ENCODE measurements at places on chromosomes 3 and 15.

- no peak for DNase-seq
These were observed 11.1 kb downstream of the TFG start for GRCh38 chr3:100720426-100720825.

- no peak for DNase-seq
These were observed 18.1 kb downstream of the ARL8B start for GRCh38 chr3:5140230-5140621.

- no peak for DNase-seq
These were observed 3.4 kb downstream of the B4GALT4 start for GRCh38 chr3:119237299-119237698.

DNA sequence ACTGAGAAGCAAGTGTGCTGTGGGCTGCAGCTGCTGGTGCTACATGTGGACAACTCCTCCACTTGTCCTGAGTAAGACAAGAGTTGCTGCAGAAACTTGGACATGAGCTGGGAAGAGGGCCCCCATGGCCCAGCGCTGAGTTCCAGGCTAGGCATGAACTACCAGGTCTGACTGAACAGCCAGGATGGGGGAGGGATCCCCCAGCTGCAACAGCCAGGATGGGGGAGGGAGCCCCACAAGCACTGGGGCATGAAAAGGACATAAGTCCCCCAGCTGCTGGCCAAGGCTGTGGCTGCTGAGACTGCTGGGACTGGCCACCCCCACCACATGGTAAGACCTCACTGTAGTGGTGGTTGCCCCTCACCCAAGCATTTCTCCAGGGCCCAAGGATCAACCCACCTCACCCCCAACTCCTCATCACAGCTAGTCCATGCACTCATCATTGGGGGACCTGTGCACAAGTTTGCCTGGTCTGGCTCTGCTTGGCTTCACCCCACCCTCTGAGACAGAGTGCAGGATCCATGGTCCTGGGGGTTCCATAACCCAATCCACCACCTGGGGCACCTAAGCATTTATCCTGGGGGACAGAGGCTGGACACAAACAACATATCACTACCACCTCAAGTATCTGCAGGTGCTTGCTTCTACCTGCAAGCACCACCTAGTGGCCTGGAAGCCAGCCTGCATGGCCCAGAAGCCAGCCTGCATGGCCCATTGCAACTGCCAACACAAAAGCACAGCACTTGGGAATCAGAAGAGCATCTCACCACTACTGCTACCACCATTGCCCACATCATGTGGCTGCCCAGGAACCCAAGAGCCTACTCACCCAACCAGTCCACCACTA, 84.5 kb upstream of the STT3B start:
- peak; percentile 44 for DNase-seq

DNA sequence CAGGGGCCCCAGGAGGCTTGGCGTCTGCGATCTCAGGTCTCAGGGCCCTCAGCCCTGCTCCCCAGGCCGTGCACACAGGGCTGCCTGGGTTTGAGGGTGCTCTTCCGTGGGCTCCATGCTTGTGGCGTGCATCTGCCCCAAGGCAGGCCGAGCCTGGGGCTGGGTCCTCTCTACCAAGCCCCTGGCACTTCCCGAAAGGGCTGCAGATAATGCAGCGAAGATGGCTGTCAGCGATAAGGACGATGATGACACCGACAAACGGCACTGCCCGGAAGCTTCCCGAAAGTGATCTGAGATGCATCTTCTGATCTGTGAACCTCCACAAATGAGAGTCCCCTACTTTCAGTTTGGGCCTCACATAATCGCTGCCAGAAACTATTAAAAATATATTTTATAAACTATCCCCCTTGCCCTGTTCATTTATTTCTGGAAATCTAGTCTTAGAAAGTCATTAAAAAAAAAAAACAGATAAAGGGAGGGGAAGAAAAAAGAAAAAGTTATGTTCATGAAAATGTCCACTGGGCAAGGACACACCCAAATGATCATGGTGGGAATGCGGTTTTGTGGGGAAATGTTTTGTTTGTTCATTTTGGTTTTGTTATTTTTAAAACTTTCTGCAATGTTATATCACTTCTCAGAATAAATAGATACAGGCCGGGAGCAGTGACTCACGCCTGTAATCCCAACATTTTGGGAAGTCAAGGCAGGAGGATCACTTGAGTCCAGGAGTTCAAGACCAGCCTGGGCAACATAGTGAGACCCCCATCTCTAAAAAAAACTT, 51.5 kb downstream of the RPN1 start:
- DNase-seq = no peak

DNA sequence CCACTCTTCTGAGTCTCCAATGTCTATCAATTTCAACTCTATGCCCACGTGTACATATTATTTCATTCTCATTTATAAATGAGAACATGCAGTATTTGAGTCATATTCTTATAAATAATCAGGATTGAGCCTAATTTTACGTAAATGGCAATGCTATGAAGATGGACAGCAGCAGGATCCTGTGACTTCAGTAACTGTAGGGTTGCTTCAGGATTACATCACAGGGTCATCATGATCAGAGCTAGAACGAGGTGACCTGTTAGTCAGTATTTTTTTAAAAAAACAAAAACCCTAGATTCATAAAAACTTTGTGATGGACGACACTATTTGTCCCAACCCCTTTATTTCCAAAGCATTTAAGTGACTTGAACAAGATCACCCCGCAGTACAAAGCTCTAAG, 21.8 kb downstream of the SHC4 start:
- DNase-seq = no peak

DNA sequence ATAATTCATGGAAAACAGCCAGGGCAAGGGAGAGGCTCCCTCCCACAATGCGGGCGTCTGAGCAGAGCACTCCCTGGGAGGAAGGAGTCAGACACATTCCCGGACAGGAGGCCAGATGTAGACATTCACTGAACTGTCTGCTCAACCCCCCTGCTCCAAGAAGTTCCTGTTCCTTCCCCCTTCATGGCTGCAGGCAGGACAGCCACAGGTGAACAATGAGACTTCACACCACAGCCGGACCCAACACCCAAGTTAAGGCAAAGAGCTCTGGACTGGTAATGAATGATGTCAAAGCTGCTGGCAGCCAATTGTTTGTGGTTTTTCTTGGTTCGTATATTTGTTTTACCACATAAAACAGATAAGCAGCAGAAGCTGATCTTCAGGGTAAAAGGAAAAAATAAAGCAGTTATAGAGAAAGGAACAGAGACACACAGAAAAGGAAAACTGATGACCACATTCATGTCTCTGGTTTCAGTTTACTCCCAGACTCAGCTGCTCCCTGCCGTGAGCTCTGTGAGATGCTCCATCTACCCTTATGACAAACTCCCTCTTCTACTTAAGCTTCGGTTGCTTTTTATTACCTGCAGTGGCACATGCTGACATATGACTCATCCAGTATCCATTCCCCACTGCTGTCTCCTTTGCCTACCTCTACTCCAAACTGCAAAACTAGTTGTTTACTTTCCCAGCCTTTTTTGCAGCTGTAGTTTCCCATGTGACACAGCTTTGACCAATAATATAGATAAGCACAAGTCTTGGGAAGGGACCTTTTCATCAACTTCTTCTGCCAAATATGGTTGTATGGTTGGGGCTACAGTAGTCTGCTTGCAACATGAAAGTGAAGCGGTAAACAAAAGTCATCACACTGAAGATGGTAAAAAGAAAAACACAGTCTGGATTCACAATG, 33.1 kb downstream of the DZIP1L start:
- no peak for DNase-seq

GRCh38 chr15:38130205-38130567, 122.5 kb upstream of the SPRED1 start:
- DNase-seq = no peak

GRCh38 chr3:15831927-15832326, 34.1 kb upstream of the ANKRD28 start:
- DNase-seq = no peak

DNA sequence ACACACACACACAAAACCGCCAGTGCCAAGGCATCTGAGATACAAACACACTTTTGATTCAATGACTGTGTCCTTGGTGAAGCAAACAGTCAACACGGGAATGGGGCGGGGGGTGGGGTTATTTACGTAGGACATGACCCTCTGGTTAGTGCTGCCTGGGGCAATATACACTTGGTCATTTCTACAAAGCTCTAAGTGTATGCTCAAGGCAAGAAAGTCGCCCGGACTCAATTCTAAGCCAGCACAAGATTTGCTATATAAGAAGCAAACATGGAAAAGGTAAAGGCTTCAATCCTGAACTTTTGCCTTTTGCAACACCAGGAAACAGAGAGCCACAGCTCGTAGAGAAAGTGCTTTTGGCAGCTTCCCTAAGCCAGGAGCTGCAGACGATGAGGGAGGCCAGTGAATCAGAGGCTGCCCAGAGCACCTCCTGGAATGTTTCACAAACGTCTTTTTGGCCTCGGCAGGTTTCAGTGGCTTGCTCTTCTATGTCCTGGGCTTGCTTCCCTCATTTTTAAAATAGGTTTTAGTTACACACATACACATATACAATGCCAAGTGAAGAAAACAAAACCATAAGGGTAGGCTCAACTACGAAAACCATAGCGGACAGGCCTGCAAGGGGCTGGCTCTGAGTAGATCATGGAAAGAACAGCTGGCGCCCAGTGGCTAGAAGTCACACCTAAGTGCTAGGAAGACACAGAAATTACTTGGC, 73.6 kb downstream of the TM4SF4 start:
- DNase-seq = no peak

DNA sequence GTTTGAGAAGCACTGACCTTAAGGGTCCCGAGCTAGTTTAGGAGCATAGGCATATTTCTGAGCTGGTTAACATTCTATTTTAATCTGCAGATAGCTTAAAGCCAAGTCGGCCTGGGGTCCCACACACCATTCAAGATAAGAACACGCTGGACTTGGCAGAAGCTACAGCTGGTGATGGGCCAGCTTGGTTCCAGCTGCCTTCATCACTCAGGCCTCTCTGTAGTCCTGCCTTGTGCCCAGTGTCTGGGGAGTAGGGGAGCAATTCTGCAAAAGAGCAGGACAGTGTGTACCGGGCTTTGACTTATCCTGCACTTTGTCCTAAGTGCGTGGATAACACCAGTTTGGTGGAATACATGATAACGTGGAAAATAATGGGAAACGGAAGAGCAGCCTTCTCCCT, 164.5 kb downstream of the MEGF11 start:
- no peak for DNase-seq

DNA sequence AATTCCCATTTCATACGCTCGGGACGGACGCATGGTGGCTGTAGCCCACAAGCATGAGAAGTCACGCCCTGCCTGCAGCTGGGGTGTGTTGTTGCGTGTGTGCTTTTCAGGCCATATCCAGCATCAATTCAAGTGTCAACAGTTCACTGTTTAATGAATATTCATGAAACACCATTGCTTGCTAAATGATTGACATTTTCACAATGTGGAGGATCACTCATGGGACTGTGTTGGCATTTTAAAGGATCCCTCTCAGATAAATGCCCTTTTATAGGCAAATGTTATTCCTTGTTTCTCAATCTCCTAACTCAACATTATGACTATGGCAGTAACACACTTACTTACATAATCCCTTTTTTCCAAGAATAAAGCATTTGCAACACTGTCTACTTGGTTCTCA, 511.3 kb downstream of the GABRG3 start:
- DNase-seq = no peak

DNA sequence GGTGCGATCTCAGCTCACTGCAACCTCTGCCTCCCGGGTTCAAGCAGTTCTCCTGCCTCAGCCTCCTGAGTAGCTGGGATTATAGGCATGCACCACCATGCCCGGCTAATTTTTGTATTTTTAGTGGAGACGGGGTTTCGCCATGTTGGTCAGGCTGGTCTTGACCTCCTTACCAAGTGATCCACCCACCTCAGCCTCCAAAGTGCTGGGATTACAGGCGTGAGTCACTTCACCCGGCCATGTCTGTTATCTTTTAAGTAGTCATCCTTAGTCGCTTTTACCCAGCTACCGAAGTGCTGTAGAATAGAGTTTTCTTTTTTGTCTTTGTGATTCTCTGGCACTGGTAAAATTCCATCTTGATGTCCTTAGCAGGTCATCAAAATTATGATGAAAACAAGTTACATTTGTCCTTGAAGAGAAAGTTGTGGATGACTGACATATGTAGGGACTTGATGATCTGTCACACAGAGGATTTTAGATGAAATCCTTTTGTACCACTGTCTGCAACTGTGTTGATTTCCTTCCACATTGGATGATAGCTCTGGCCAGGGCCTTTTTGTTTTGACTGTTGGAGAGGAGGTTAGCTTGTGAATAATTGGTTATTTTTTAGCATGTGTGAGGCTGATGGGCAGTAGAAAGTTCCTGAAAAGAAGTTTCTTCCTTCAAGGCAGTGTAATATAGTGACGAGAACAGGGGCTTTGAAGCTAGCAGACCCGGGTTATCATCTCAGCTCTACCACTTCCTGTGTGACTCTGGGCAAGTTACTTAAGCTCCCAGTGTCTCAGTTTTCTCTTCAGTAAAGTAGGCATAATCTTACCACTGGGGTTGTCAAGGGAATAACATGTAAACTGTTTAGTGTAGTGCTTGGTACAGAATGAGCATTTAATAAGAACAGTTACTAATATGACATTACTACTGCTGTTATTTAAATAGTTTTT, 18.8 kb downstream of the ATG7 start:
- no peak for DNase-seq

GRCh38 chr3:111954228-111954990, 24.4 kb upstream of the ABHD10 start:
- no peak for DNase-seq

DNA sequence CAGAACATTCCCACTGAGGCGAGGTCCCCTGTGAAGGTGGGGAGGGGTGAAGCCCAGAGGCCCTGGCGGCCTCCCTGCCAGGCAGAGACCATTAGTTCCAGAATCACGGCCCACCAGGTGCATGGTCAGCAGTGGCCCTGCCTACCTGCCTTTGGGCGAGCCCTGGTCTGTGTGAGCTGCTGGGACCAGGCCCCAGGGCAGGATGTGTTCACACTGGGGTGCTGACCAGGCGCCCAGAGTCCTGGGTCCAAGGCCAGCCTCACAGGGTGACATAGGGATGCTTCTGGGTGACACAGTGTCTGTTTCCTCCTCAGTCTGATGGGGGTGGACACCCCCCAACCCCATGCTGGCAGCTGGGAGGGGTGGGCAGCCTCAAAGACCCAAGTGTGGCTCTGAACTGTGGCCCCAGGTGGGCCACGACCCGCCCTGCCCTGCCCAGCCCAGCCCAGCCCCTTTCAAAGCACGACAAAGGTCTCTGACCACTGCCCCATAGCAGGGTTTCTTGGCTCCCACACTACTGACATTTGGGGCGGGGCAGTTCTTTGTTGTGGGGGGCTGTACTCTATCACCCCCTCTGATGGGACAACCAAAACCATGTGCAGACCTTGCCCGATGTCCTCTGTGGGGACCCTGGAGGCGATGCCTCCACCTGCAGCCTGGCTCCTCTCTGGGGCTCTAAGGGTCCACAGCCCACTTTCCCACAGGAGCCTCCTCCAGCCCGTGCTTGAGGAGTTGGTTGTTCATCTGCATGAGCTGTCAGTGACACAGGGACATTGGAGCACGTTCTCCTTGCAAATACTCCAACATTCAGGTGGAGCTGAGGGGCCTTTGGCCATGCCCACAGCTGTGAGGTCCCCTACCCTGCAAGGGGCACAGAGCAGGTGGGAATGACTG, 44.8 kb upstream of the SLC41A3 start:
- no peak for DNase-seq

GRCh38 chr15:68734352-68734751, 86.3 kb downstream of the ANP32A start:
- DNase-seq = no peak

GRCh38 chr3:46293035-46293724, 50.9 kb downstream of the CCR3 start:
- no peak for DNase-seq

All from D341Med (cell line).